ENCODE measurements at places on chromosomes 11 and 22.

- no peak for DNase-seq
Observed at GRCh38 chr11:48167380-48167779, 49.2 kb upstream of the OR4B1 start.

DNA sequence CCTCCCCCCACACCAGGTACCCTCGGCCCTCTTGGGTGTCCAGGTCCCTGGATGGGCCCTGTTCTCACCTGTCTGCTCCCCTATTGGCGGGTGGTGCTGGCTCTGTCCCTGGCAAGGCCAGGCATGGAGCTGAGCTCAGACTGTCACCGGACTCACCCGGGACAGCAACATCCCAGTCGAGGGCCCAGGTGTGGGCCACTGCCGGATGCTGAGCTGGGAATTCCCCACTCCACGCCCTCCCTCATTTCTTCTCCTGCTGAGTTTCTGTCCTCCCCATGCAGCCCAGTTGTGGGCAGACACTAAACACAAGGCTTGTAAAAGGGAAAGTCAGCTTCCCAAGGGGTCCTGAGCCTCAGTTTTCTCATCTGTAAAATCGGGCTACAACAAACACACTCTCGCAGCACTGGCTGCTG lies 2.0 kb upstream of the AP5B1 start:
- DNase-seq = no peak

GRCh38 chr11:17775507-17776211 lies 41.1 kb downstream of the KCNC1 start:
- no peak for DNase-seq

- no peak for DNase-seq
Observed at GRCh38 chr11:131235328-131236298, 134.8 kb upstream of the NTM start.

GRCh38 chr11:77779935-77780334 lies 40.6 kb downstream of the RSF1 start:
- no peak for DNase-seq

DNA sequence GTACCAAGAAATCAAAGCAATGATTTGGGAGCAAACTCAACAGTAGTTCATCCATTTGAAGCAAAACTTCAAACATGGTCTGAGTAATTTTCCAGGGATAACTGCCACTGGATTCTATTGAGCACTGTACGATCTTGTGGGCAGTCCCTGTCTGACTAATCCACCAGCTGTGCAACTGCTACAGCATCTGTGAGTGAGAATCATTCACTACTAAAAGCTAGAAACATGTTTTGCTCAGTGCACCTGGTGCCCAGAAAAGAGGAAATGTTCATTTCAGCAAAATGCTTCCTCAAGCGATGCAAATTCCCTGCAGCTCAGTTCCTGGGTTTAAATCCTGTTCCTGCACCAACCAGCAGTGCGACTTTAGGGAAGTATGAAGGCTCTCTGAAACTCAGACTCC lies 1077.9 kb downstream of the DLG2 start:
- DNase-seq = no peak

DNA sequence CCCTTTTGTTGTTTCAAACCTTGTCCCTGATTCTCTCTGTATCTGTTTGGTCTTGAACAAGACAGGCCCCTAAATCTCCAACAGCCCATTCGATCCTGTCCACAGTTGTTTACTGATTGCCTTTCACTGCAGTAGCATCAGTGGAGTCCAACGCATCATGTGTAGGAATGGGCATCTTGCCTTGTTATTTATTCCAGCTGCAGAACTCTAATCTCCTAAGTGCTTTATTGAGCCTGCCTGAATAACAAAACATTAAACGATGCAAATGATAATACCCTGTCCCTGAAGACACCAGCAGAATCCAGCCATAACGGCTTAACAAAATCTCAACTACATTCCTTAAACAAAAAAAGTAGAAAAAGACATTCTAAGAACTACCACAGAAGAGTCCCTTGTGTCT lies 50.1 kb downstream of the SLC35F2 start:
- no peak for DNase-seq

DNA sequence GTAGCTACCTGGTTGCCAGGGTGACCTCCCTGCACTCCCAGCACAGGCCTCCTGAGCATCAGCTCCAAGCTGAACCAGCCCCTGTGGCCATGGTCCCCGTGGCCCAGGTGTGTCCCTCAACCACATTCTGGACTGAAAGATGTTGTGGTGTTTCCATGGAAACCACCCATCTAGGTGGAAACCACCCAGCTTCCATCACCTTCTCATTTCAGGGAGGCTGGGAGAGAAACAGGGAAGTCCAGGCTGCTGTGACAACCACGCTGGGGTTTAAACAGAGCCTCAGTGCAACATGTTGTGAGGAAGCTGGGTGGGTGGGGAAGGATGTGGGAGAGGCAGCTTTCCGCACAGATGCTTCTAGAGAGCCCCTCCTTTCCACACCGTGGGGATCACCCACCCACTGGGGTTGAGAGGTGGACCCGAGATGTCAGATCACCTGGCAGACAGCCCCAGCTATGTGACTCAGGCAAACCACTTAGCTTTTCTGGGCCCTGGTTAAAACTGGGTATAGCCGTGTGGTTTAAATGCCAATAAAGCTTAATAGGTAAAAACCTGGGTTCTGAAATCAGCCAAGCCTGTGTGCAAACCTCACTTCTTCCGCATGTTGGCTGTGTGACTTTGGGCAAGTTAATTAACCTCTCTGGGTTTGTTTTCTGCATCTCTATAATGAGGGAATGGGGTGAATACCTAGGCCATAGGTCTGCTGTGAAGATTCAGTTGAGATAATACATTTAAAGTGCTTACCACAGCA lies 46.4 kb downstream of the CD82 start:
- peak; percentile 59 for DNase-seq

- no peak for DNase-seq
Observed at GRCh38 chr22:49164773-49165320, 662.8 kb downstream of the BRD1 start.

GRCh38 chr11:73047773-73048371 lies 94.2 kb downstream of the FCHSD2 start:
- no peak for DNase-seq

GRCh38 chr11:66694732-66695207 lies 17.1 kb upstream of the RBM4B start:
- peak; percentile 79 for DNase-seq

DNA sequence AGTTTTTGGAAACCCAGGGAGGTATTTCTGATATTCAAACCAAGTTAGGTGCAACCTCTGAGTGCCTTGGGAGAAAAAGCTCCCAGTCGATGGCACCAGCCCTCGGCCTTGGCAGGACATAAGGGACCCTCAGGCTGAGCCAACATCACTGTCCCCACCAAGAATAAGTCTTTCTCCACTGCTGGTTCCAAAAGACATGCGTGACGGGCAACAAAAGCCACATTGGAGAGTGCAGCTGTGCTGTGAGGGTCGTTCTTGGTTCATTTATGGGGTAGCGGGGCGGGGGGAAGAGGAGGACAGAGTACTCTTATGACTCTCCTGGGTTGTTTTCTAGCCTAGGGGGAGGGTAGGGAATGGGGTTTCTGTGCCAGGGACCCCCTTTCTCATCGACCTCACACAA lies 11.2 kb upstream of the TPCN2 start:
- DNase-seq = no peak

GRCh38 chr11:39249566-39250365 lies 2209.7 kb downstream of the LRRC4C start:
- DNase-seq = no peak

GRCh38 chr11:44083906-44084305 lies 11.6 kb upstream of the EXT2 start:
- no peak for DNase-seq

DNA sequence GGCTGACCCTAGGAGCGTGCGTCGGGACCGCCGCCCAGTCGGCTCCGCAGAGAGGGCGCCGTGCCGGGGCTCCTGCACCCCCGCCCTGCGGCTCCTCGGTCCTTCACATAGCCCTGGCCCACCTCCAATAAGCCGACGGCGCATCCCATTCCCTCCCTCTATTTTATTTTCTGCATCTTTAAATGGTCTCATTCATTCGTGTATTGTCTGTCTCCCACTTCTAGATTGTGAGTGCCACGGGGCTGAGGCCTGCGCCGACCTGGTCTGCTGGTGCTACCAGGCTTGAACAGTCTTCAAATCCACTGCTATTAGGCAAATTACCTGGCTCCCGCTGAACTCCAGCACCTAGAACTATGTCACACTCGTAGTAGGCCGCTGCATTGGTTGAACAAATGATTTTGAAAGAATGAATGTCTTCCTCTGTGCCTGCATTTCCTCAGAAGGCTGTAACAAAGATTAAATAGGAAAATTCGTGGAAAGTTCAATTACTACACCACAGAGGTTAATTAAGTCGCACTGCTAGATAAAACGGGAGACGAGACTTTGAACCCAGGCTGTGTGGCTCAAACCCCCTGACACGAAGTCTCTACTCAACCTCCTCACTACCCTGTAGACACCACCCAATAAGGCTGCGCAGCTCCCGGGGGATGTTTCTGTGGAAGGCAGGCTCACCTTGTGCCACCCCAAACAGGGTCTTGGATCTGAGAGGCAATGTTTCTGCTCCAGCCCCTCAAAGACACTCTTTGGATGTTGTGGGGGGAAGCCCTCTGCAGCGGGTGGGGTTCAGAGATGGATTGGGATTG lies 1.2 kb upstream of the PPP1R14B start:
- DNase-seq = no peak

DNA sequence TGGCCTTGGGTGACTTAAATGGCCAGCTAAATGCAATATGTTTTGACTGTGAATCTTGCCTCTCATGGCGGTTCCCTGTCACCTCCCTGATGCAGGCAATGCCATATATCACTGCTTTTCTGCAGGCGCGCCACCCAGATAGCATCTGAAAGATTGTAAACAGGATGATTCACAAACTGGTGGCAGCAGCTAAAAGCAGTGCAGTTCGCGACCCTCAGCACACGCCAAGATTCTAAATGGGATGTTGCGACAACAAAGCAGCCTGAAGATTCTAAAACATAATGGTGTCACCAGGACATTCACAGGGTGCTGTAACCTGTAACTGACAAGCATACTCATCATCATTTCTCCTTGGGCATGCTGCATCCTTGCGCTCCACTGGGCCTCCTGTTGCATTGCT lies 440.4 kb upstream of the CADM1 start:
- no peak for DNase-seq

DNA sequence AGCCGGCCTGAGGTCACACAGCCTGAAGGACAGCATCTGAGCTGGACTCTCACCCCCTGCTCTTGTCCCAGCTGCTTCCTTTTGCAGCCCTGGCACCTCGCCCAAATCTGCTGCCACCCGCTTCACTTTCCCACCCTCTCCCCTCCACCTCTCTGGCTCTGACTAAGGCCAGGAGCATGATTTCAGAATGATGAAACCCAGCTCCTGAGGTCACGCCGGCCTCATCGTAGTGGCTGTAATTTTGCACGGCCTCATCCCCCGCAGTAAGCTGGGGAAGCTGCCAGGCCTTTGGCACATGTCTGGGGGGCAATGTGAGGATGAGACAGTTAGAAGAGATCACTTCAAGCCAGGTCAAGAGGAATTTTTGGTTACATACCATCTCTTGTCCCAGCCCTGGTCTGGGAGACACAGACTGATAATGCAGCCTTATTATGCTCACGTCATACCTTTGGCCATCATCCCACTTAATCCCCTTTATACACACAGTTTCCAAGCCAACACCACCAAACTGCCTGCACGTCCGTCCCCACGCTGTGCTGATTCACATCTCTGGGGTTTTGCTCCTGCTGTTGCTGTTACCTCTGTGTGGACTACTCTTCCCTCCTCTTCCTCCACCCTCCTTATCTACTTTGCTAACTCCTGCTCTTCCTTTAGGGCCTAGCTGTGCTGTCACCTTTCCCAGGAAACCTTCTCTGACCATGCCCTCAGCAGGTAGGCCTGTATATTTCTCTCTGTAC lies 58.1 kb downstream of the CHRDL2 start:
- DNase-seq = no peak

DNA sequence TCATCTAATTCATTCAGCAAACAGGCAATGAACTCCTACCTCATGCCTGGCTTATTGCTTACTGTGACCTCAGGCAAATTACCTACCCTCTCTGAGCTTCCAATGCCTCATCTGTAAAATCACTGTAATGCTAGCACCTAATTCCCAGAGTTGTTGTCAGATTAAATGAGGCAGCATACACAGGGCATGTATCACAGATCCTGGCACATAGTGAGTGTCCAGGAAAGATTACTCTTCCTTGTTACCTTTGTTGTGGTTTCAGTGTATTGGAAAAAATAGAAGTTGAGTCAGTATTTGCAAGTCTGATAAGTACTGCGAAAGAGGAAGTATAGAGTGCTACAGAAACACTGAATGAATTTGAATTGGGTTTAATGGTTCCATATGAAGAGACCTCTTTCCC lies 26.4 kb upstream of the LRRC55 start:
- DNase-seq = no peak

DNA sequence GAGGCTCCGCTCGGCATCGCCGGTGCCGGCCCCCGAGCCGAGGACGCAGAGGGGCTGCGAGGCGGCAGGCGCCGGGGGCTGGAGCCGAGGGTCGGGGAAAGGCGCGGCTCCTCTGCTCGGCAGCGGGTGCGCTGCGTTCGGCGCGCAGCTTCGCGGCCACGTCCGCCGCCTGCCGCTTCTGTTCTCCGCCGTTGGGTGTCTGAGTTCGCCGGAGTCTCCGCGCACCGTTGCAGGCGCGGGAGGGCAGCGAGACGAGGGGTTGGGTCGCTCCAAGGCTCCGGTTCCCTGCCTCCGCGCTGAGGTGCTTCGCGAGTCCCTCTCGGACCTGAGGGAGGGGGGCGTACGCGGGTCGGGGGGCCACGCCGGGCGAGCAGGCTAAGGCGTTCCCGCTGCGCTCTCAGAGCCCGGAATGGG lies 347 bp downstream of the MN1 start:
- no peak for DNase-seq

- DNase-seq = no peak
Observed at GRCh38 chr22:32684822-32685187, 116.7 kb upstream of the TIMP3 start.

- no peak for DNase-seq
Observed at GRCh38 chr22:23183061-23183698, 2.9 kb downstream of the BCR start.

DNA sequence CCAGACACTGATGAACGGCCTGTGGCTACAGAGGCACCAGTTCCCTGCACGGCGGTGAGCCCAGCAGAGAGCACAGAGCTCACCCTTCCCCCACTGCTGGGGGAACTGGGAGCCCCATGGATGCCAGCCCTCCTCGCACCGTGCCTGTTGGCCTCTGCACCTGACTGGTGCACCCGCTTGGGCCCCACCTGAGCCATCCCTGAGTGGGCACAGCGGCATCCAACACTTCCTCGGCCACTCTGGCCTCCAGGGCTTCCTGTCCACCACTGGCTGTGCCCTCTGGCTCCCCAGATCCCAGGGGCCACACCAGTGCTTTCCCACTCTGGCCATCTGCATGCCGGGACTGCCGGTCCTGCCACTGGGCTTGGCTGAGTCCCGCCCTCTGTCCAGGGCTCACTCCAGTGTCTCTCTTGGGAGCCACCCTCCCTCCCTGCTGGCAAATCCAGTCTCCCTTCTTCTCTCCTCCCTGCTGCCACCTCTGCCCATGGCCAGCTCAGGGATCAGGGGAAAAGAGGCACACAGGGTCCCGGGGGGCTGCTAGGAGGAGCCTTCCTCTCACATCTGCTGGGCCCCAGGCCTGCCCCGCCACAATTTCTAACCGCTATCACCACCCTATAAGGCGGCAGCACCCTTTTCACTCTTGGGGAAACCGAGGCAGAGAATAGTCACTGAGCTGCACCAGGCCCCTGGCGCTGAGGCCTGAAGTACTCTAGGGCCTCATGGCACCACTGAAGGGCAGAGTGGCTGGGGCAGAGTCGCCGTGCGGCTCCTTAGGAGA lies 33.0 kb downstream of the GNB1L start:
- no peak for DNase-seq
